ENCODE measurements at places on chromosomes 13 and 19. TPM values are rescaled to one million over a fixed set of nuclear protein-coding genes. Genes with fewer than 3 reads are reported as not detected.

- DNase-seq: no peak
These were observed 43.4 kb downstream of the BICRA start for GRCh38 chr19:47652285-47652684.

DNA sequence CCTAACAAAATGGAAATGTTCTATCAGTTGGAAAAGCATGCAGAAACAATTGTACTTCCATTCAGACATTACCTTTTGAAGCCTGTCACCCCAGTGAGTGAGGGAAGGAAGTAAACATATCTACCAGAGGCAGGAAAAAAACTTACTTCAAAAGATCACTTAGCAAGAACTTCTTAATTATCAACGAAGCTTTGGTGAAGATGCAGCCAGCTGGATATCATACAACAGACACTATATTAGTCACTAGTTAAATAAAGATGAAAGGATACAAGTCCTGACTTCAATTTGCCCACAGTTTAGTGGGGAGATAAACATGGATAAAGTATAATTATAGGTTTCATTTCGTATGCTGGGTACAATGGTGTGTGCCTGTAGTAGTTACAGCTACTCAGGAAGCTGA, 148.8 kb downstream of the TNFRSF19 start:
- no peak for DNase-seq

- no peak for DNase-seq
These were observed 2269.2 kb upstream of the PCDH20 start for GRCh38 chr13:63684822-63685221.

- no peak for DNase-seq
These were observed 282.1 kb downstream of the TDRD3 start for GRCh38 chr13:60679131-60679530.

The CEACAM3 gene
- 1.1 TPM for total RNA-seq

DNA sequence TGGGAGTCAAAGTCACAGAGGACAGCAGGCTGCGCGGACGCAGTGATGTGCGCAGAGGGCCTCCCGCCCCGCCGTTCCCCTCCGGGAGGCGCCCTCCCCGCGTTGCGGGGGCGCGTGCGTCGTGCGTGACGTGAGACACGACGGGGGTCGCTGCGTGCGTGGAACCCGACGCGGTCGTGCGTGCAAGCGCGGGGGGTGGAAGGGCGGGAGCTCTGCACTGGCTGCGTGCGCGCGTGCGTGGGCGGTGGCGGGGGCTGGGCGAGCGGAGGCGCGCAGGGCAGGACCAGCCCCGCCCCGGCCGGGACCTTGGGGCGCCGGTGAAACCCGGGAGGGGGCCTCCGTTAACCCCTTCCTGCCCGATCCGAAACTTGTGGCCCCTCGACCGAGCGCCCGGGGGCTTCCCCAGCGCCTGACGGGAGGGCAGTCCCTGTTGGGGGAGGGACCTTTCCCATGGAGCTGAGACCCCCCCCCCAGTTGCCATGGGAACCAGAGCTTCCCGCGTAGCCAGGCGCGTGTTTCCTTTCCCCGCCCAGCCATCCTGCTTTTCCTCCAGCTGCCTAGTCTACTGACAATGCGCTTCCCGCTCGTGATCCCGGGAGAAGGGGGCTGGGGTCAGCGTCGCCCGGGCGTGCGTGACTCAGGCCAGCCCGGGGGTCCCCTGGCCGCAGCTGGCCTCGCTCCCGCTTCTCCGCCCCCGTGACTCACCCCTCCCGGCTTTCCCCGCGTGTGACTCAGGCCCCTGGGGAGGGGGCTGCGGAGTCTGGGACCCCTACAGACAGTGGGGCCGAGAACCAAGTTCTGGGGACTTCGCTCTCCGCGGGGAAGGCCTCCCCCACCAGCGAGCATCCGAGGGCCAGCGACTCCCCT, 7.3 kb upstream of the HOOK2 start:
- peak; percentile 84 for DNase-seq

- DNase-seq: no peak
These were observed 51.8 kb downstream of the F2RL3 start for GRCh38 chr19:16940626-16941025.

DNA sequence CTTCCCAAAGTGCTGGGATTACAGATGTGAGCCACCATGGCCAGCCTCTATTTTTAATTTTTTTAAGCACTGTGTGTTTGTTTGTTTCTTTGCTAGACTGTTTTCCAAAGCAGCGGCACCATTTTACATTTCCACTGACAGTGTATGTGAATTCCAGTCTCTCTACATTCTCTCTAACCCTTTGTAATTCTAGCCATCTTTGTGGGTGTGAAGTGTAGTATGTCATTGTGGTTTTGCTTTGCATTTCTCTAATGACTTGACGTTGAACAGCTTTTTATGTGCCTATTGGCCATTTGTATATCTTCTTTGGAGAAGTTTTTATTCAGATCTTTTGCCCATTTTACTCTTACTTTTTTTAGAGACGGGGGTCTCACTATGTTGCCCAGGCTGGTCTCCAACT, 11.6 kb downstream of the PNPLA6 start:
- DNase-seq: no peak

The MCEMP1 gene
- 0.20 TPM for total RNA-seq

DNA sequence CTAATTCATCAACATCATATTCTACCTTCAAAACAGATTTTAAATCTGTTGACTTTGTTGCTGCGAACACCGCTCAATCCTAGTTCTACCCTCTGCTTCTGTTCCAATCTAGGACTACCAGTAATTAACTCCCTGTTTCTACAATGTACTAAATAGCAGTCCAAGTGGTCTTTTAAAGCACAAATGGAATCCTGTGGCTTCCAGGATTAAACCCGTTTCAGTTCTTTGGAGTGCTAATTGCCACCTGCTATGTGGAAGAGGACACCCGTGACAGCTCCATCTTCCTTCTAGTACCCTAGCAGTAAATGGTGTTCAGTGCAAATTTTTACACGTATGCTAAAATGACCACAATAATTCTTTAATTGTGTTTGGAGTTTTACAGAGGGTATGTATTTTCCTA, 232.1 kb downstream of the TDRD3 start:
- no peak for DNase-seq

The PBX4 gene
- total RNA-seq: 4.9 TPM

GRCh38 chr13:29534083-29534482, 61.4 kb downstream of the SLC7A1 start:
- no peak for DNase-seq

- no peak for DNase-seq
These were observed 3.0 kb downstream of the HSPB6 start for GRCh38 chr19:35753634-35754369.

The FFAR2 gene
- total RNA-seq: 0.22 TPM

DNA sequence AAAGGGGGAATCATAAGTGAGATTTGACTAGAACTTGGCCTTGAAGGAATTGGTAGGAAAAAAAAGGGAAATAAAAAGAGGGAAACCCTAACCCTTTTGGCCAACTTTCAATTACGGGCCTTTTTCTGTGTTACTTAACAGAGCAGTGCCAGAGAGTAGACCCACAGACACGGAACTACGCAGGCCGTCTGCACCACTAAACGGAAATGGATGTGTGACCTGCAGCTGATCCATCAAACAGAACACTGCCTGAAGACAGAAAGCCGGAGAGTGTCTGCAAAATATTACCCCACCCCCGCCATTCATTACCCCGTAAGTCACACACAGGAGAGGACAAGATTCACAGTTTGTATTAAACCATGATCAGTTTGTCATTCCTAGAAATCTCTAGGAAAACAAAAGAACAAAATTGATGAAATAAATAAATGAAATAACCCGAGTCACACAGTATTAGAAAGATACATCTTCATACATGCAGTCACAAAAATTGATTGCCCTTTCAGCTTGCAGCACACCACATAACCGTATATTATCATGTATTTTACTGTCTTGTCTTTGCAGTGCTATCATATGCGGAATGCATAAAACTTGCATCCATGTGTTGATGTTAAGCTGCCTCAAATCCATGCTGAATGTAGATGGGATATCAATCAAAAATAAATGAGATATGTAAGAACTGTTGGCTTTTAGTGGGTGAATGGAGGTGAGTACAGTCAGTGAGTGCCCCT, 424.7 kb downstream of the IRS2 start:
- DNase-seq: no peak

The CYP4F2 gene
- 3.9 TPM for total RNA-seq

DNA sequence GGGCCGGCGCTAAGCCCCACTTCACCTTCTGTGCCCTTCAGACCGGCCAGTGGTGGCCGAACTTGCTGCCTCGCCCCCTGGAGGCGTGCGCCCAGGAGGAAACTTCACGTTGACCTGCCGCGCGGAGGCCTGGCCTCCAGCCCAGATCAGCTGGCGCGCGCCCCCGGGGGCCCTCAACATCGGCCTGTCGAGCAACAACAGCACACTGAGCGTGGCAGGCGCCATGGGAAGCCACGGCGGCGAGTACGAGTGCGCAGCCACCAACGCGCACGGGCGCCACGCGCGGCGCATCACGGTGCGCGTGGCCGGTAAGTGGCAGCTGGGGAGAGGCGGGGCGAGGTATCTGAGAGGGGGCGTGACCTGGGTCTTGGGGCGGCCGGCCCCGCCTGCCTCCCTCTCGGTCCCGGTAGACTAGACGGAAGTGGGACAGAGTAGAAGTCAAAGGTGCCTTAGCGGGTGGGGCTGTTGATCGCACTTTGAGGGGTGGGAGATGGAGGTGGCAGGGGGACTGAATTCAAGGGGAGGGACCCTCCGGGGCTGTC, 5.6 kb downstream of the ICAM5 start:
- DNase-seq: peak; percentile 58

DNA sequence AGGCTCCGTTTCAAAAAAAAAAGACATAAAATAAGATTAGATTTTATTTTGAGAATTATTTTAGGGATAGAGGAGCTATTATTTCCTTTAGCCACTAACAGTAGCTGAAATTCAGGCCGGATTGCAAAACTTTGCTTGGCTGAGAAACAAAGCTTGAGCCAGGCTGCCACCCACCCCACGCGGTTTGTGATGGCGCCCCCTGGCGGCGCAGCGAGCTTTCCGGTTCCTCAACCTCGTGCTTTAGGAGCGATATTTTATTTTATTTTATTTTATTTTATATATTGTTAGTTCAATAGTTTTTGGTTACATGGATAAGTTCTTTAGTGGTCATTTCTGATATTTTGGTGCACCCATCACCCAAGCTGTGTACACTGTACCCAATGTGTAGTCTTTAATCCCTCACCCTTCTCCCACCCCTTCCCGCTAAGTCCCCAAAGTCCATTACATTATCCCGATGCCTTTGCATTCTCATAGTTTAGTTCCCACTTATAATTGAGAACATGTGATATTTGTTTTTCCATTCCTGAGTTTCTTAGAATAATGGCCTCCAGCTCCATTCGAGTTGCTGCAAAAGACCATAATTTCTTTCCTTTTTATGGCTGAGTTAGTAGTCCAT, 19.8 kb upstream of the CEACAM4 start:
- DNase-seq: no peak

DNA sequence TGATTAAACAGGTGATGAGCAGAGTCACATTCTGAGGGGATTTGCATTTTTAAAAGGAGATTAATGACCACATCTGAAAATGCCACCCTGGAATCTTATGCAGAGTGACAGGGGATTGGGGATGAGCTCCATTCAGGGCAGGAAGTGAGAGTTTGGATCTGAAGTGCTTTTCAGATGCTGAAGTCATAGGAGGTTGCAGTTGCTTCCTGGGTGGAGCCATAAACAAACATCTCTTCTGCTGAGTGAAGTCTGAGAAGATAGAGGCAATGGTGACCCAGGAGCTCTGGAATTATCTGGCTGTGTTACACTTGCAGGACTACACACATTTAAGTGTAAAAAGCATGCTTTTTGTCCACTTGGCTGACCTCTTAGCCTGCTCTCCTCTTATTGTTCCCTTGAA, 51.4 kb upstream of the PSG8 start:
- DNase-seq: no peak

The RCBTB2 gene
- 3.3 TPM for total RNA-seq

DNA sequence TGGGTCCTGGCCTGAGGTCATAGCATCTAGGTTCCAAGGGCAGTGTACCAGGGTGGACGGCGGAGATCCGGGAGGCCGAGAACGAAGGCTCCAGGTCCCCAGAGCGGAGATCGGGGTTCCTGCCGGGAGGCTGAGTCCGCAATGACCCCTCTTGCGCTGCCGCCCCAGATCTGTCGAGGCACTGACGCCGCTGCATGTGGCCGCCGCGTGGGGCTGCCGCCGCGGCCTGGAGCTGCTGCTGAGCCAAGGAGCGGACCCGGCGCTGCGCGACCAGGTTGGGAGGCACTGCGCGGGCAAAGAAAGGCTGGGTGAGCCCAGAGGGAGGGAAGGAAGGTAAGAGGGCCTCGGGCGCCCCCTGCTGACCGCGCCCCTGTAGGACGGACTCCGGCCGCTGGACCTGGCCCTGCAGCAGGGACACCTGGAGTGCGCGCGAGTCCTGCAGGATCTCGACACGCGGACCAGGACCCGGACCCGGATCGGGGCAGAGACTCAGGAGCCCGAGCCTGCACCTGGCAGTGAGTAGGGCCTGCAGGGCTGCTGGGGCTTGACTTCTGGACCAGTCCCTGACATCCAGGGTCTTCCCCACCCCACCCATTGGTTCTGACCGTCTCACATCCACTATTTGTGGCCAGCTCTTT, 906 bp downstream of the ANKLE1 start:
- DNase-seq: peak; percentile 87

The FAAP24 gene
- 1.3 TPM for total RNA-seq

GRCh38 chr13:101626925-101627555, 174.6 kb downstream of the ITGBL1 start:
- DNase-seq: no peak

DNA sequence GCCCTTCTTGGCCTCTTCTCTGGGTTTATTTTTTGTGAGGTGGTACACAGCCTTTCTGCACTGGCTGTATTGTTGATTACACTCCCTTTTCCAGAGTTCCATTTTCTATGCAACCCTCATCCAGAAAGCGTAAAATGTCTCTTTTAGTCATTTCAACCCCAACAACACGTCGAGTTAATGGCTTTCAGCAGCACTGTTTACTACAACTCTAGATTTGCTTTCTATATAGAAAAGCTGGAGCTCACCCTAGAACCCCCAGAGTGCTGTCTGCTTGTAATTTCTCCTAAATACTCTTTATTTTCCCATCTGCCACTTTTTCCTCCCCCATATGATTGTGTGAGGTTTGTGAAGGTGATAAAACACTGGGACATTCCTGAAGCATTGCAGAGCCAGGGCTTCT, 148.9 kb upstream of the TMTC4 start:
- no peak for DNase-seq

Measured in colonic mucosa (tissue), 4 donors.